ENCODE measurements at places on chromosomes 13 and 19. TPM values are rescaled to one million over a fixed set of nuclear protein-coding genes. Genes with fewer than 3 reads are reported as not detected.

Gene SMG9
- 39.6 TPM for polyA plus RNA-seq

Gene CGB8
- 0.20 TPM for polyA plus RNA-seq

Gene OR7G1
- not detected for polyA plus RNA-seq

GRCh38 chr19:10625003-10625761 lies at the start of gene SLC44A2:
SLC44A2 (plus strand) TSS chr19:10625553; CDS start chr19:10625634, 81 bp downstream.
- peak; percentile 93 for DNase-seq

- no peak for DNase-seq
Observed at GRCh38 chr13:51048616-51049015, 62.5 kb downstream of the C13orf42 start.

- no peak for DNase-seq
Observed at GRCh38 chr13:83498481-83499190, 383.6 kb downstream of the SLITRK1 start.

DNA sequence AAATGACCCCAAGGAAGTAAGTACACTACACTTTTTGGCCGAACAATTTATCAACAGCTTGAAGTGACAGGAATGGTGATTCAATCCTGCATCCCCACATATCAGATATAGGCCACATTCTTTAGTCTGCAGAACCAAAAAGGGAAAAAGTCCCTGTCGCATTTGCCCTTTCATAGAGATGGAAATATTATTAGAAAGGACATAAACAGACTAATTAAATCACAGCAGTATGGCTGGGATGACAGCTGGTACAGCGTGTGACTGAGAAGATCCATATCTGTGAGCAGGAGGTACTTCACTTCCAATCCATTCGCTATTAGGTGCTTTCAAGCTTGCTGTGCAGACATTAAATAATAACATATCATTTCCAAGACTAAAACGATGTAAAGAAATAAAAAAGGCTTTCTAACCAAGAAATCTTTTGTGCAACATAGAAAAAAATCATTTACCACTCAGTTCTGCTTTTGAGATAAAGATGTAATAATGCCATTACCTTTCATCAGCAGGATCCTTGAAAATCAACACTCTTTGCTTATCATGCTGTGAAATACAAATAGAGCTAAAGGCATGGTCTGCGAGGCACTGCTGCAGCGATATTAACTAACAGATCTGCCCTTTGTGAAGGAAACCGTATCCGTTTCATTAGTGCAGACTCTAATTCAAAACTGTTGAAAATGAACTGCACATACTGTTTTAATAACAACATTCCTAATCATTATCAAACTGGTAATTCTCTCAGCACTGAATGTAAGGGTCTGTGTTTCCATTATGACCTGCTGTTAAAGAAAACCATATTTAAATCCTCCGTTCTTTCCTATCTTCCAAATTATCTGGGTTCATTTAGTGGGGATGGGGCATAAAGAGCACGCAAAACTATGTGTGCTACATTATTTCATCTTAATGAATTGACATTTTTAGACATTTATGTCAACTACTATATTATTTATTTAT lies 245.6 kb downstream of the DACH1 start:
- no peak for DNase-seq

DNA sequence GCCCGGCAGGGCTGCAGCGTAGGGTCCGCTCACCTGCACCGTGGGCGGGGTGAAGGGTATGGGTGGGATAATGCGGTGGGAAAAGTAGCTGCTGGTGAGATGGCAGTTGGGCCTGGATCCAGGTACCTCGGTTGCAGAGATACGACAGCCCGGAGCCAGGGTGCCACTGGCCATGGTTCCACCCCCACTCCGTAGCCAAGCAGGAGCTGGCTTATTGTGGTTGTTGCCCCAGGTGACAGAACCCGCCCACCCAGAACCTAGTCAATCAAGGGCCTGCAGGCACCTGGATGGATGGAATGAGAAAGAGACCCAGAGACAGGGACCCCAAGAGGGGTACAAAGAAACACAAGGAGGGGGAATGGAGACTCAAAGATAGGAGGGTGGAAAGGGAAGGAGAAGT lies 3.5 kb upstream of the LHB start:
- no peak for DNase-seq

DNA sequence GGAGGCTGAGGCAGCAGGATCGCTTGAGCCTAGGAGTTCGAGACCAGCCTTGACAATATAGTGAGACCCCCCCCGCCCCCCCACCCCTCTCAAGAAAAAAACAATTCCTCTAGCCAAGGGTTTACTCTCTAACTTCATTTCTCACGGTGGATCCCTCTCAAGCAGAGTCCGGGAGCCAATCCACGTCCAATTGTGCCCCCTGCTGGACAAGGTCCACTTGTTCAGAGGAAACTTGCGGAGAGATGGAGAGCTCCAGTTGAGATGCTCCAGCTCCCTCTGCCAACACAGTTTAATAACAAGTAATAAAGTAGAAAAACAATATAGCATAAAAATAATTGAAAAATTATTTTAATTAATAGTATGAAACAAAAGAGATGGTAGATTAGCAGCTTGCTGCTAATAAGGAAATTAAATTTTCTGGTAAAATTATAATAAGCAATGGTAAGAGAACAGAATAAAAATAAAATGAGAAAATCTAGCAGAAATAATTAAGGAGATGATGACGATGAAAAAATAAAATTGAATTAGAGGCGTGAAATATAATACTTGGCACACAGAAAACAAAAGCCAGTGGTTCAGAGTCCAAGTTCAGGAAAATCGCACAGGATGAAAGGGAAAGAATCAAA lies 14.5 kb upstream of the SIGLEC14 start:
- peak; percentile 81 for DNase-seq

- DNase-seq, result no peak
Observed at GRCh38 chr19:1883784-1884183, 1.5 kb downstream of the ABHD17A start.

DNA sequence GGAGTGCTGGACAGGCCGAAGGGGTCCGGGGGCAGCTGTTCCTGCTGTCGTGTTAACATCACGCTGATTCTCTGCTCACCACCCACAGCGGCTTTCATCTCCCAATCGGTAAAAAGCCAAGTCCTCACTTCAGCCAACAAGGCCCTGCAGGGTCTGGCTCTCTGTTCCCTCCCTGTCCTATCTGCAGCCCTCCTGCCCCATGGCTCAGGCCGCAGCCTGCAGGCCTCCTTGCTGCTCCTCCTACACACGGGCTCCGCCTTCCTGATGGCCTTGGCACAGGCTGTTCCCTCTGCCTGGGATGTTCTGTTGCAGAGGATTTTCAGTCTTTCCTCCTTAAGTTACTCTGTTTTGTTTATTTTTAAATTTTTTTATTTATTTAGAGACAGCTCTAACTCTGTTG lies 22.2 kb downstream of the FUZ start:
- DNase-seq, result peak; percentile 25

All from muscle of leg (tissue), 16 donors.